Fibroblast of pulmonary artery (primary cell): ENCODE measurements at places on chromosomes 7 and 10.

- DNase-seq: no peak
These were observed 135.0 kb downstream of the CDH23 start for GRCh38 chr10:71531485-71532446.

GRCh38 chr10:14810969-14811953 is 26.6 kb downstream of the CDNF start:
- no peak for DNase-seq

GRCh38 chr7:47435889-47436312 is 146.0 kb downstream of the TNS3 start:
- DNase-seq: peak; percentile 89

GRCh38 chr10:75495434-75496190 is 64.2 kb downstream of the LRMDA start:
- DNase-seq: no peak

DNA sequence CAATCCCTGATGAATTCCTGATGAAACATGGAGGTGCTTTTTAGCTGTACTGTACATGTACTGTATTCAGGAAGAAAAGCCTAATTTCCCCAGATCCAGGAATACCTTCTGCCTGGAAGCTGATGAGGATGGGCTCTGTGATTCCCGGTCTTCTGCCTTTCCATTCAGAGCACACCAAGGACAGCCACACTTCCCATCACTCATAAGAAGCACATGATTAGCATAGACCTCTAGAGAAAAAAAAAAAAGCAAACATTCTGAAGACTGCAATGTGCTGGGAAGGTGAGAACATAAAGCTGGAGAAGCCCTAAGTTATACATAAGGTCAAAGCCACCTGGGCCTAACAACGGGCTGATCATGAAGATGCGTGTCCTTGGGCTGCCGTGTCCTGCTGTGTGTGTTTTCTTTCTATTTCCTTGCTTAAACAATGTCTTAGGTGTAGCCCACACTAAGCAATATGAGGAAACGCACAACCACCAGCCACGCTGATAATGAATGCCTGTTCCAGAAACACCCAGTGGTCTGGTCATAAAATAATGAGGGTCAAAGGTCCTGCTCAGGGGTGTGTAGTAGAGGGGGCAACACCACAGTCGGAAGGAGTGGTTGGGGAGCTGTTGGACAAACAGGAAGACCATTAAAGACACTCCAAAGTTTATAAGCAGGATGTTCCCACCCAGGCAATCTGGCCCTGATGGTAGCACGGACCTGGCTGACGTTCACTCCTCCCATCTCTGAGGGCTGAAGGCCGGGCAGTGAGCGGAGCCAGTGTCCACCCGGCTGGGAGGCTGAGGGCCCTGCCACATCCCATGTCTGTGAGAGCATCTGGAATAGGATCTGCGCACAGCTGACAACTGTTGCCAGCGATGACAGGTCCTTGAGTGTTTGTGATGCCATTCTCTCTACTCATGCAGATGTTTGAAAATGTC is 7.9 kb downstream of the PKD1L1 start:
- peak; percentile 51 for DNase-seq

GRCh38 chr10:132591166-132591971 is 53.8 kb downstream of the INPP5A start:
- peak; percentile 63 for DNase-seq

GRCh38 chr10:10797513-10797912 is 220.2 kb upstream of the CELF2 start:
- peak; percentile 47 for DNase-seq

GRCh38 chr7:69603937-69604494 is 5.7 kb downstream of the AUTS2 start:
- no peak for DNase-seq

GRCh38 chr7:98038731-98039130 is 48.7 kb upstream of the OCM2 start:
- no peak for DNase-seq

DNA sequence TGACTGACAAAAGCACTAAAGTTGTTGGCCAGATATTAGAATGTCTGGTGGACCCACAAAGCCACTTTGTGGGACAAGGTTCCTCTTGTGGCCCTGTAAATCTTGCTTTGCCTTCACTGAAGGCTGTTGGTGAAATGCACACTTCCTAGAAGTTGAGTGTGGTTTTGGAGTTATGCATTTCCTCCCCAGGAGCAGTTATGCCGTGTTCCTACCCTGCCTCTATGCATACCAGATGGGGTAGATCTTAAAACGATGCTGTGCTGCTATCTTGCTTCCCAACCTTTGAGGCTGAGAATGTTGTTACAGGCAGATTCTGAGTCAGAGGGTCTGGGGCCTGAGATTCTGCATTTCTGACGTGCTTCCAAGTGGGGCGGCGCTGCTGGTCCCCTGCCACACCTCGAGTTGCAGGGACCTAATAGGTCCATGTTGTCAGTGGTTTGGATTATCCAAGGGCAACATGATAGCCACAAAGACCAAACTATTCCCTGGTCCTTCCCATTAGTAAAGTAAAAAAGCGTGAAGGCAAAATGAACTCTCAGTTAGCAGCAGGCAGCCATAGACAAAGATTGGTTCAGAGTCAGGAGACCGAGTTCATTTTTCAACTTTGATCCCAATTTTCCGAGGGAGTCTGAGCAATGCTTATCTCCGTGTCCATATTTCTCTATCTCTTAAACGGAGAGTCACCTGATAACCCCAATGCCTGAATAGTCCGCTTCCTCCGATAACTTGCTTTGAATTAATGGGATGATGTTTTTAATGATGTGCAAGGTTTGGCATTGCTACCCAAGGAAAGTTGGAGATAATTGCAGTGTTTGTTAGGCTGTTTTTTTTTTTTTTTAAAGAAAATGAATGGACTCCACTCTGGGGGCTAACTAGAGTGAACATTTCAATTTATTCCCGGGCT is 55.8 kb downstream of the CDHR3 start:
- DNase-seq: no peak

GRCh38 chr7:133980804-133981203 is 146.3 kb upstream of the LRGUK start:
- no peak for DNase-seq

GRCh38 chr10:122293156-122293960 is 22.3 kb downstream of the BTBD16 start:
- DNase-seq: no peak

- no peak for DNase-seq
These were observed 510.0 kb downstream of the ANKRD7 start for GRCh38 chr7:118734541-118734940.

- peak; percentile 79 for DNase-seq
These were observed 22.5 kb downstream of the LRRN3 start for GRCh38 chr7:111113263-111114017.

DNA sequence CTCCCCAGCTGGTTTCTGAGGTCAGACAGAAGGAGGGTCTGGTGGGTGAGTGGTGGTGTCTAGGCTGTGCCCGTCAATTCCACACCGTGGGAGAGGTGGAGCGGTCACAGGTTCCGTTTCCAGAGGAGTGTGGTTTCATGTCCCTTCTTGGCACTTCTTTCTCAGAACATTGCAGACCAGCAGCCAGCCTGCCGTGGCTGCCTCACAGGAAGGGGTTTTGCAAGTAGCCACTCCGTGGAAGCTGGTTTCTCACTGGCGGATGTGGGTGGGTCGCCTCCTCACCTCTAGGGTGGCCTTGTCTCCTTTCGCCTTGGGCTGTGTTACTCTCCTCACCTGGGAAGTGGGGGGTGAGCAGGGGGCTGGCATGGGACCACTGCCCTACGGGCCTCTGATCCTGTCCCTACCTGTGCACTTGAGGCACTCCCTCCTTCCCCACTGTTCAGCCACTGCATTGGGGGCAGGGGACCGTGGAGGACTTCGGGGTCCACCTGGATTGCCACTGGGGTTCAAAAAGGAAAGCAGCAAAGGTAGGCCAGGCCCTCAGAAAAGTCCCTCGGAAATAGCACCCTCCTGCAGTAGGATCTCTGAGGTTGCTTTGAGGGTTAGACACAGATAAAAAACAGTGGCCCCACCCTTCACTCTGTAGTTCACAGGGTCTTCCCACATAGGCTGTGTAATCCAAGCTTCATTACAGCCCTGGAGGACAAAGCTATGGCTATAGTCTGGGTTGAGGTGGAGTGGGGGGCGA is 33.9 kb downstream of the TSPAN14 start:
- DNase-seq: no peak

GRCh38 chr10:110931769-110932381 is 12.5 kb downstream of the SHOC2 start:
- no peak for DNase-seq

- DNase-seq: no peak
These were observed 2.9 kb upstream of the FGL2 start for GRCh38 chr7:77202481-77202976.

- no peak for DNase-seq
These were observed 39.5 kb downstream of the RBM28 start for GRCh38 chr7:128304212-128304611.

- DNase-seq: no peak
These were observed 128.4 kb upstream of the FZD1 start for GRCh38 chr7:91135703-91136430.

DNA sequence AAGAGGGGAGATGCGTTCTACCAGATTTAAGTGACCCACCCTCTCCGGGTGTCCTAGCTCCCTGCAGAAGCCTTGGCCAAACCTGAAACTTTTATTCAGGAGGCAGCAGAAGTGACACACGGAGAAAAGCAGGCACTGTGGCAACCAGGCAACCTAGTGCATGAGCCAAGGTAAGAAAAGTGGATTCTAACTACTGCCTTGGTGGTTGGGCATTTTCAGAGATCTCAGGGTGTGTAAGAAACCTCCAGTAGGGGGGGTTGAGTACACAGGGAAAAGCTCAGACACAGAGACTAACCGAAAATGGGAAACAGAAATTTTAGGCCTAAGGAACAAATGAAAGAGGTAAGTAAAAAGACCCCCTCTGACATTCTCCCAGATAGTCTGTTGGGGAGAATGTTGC is 645.7 kb downstream of the ANKRD7 start:
- DNase-seq: no peak

- no peak for DNase-seq
These were observed 2.7 kb upstream of the GTF2I start for GRCh38 chr7:74654811-74655210.

GRCh38 chr10:3095373-3096139 is 28.2 kb downstream of the PFKP start:
- DNase-seq: peak; percentile 99

GRCh38 chr7:130124711-130125110 is 54.4 kb downstream of the KLHDC10 start:
- no peak for DNase-seq

DNA sequence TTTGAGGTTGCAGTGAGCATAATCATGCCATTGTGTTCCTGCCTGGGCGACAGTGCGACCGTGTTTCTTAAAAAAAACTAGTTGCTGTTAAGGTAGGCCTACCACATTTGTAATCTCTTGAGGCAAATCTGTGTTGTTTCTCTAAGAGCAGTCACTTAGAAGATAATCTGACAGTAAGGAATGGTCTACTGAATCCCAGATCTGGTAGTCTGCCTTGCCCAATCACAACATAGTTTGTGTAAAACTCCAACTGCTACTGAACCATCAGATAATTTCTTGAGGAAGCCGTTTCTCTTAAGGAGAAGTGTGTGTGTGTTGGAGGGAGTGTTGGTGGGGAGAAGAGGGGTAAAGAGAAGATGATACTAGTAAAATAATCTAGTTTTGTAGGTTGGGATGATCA is 5.0 kb downstream of the NRF1 start:
- no peak for DNase-seq

DNA sequence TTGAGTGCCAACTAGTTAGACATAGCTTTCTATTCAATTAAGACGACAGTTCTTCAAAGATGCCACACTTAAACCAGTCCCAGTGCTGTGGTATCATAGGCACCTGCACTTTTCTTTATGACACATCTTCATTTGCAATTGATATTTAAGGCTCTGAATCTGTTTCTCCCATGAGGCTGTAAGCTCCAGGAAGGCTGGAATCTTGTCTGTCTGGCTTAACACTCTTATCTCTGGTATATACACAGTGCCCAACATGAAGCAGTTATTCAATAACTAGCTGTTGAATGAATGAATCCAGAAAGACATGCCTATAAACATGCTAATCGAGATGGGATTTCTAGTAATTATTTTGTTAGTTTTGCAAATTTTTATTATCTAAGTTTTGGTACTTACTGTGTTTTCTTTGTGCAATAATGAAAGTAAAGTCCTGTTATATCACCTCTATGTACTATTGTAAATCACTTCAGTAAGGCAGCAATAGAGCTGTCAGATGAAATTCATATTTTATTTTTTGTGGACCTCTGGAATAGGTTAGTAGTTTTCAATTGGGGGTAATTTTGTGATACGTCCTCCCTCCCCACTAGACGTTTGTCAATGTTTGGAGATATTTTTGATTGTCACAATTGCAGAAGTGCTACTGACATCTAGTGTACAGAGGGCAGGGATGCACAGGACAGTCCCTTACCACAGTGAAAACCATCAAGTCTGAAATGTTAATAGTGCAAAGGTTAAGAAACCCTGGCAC is 51.3 kb upstream of the STEAP4 start:
- peak; percentile 16 for DNase-seq

DNA sequence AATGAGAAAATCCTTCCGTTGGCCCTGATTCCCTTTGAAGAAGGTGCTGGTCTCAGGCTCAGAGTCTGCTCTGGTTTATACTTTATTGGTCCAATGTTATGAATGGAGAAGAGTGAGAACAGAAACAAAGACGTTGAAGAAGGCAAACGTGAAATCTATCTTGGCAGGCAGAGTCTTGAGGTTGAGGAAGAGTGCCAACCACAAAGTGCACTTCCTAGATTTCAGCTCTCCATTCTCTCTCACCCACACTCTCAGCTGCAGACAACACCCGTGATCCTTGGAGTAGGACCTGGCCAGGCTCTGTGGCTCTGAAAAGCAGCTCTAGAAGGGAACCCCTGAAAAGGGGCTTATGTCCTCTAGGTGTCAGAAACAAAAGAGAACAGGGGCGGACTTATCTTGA is 128.9 kb upstream of the PLXNA4 start:
- no peak for DNase-seq

DNA sequence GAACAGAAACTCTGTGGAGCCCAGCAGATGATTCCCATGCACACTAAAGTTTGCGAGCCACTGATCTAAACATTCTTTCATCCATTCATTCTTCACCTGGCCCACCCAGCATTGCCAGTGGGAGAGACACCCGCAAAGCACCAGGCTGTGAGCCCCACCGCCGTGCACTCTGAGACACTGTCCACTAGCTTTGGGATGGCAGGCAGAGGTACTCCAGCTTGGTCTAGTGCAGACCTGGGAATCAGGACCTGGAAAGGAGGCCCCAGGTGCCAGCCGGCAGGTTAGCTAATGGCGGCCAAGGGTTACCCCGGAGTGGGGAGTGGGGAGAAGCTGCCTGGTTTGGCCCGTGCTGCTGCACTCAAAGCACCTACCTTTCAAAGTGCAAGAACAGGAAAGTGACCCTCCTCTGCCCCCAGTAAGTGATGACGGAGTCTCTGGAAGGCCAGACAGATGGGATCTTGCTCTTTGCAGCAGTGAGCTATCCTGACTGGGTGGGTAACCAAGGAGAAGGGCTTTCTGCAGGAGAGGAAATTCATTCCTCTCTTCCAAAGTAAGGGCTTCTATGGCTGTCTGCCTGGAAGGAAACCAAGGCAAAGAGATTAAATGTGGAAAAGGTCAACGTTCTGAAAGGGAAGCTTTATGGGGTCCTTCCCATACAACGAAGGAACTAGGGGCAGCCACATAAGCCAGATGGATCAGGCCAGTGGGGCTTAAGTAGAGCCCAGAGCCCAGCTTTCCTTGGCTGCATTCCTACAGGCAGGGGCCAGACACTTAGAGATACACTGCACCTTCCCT is 74.2 kb upstream of the LRRC4 start:
- DNase-seq: no peak
